Activated T-cell treated with anti-CD3 and anti-CD28 coated beads, Interleukin-2, amount 50 U/mL, for 48 hours (primary cell): ENCODE measurements at places on chromosomes 2 and 18.
A peak's percentile ranks its signal among the peaks of the same experiment; 100 is the strongest.

DNA sequence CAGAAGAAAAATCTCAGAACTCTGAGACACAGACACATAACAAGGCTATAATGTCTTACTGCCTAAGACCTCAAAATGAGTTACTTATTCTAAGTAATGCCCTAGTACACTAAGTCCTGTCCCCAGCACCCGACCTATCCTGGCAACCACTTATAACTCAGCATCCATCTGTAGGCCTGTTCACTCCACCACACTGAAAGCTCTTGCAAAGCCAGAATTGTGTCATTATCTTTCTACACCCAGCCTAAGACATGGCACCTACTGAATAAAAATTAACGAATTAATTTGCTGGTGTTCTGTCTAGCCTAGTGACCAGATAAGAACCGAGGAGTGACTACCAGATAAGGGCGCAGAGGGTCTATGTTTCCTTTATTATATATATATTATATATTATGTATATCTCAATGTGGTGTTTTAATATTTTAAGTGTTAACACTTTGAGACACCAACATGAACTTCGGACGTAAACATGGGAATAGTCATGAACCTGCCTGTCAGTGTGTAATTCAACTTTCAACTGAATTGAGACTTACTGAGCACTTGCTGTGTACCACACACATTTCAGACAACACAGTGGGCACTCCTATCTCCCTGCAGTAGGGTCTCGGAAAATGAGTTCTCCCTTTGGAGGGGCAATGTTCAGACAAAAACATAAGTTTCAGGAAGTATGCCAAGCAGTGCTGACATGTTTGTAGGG lies 27.7 kb downstream of the TMEM131 start:
- DNase-seq, result no peak

DNA sequence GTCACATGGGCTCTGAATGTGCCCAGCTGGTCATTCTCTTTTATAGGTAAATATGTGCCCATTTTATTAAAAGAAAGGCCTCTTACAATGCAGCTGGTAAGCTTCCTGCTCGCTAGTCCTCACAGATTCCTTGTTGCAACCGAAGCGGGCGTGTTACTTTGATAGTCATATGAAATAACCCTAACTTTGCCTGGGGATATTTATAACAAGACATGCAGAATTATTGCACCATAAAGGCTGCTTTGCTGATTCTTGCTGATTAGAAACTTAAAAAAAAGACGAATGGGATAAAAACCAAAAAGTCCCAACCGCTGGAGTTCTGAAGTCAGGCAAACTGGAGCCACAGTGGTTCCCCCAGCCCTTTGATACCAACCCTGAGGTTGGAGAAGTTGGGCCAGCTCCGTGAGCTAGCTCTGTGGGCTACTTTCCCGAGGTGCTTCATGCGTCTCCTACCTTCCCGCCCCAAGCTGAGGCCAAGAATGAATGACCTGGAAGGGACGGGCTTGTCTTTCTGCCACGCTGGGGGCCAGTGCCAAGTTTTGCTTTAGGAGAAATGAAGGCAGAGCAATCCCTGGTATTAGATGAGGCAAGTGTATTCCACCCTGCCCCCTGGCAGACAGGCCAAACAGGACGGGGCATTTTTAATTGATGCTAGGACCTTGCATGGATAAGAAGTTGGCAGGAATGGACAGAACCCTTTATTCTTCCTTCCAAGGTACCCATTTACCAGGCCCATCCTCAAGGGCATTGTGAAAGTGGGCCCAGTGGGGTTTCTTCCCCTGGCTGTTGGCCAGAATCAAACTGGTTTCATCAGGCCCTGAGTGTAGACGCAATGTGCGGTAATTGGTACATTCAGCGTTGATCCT lies 140.4 kb downstream of the KCTD1 start:
- no peak for DNase-seq

GRCh38 chr2:121187351-121187981 lies 97.5 kb downstream of the TFCP2L1 start:
- no peak for DNase-seq

DNA sequence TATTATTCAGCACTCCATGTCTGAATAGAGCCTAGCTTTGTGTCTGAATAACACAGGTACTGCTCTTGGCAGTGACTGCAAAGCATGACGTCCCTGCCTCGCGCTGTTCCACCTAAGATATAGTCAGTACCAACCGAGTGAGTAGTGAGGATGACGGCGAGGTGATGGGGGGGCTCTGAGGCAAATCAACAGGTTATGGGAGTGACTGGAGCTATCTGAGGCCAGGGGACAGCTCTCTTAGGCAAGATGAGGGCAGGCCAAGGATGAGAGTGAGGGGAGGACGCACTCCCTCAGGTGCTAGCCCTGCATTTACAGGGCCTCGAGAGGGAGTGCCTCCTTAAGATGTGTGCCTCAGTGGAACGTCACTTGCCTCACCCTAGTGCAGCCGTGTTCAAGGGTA lies 28.1 kb upstream of the NOTO start:
- DNase-seq, result peak; percentile 19

GRCh38 chr2:10079870-10080535 lies at the start of gene CYS1:
Gene CYS1 (minus strand): TSS chr2:10080411. CDS start chr2:10080223, 188 bp downstream.
- peak; percentile 41 for DNase-seq

DNA sequence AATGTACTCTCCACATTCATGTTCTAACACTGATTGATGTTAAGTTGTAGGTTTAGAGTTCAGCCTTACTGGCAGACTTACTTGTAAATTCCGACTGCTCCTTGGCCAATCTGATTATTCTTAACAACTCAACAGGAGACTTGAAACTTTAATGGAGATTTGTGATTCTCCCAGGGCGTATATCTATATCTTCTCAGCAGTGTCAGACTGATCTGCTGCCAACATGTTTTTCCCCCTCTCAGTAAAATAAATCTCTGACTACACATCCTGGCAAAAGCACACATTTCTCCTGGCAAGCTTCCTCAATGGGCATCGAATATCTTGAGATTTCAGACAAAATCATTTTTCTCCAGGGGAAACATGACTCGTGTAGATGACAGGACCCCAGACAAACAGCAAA lies 1041.2 kb downstream of the DPP10 start:
- DNase-seq, result no peak

- no peak for DNase-seq
Observed at GRCh38 chr2:207561386-207562080, 31.8 kb downstream of the CREB1 start.
